NCI-H2081 treated with DMSO at 0.1 percent for 48 hours (cell line): ENCODE measurements at places on chromosomes 7 and 10.

GRCh38 chr10:48982584-48982983 lies 42.9 kb upstream of the LRRC18 start:
- no peak for DNase-seq

DNA sequence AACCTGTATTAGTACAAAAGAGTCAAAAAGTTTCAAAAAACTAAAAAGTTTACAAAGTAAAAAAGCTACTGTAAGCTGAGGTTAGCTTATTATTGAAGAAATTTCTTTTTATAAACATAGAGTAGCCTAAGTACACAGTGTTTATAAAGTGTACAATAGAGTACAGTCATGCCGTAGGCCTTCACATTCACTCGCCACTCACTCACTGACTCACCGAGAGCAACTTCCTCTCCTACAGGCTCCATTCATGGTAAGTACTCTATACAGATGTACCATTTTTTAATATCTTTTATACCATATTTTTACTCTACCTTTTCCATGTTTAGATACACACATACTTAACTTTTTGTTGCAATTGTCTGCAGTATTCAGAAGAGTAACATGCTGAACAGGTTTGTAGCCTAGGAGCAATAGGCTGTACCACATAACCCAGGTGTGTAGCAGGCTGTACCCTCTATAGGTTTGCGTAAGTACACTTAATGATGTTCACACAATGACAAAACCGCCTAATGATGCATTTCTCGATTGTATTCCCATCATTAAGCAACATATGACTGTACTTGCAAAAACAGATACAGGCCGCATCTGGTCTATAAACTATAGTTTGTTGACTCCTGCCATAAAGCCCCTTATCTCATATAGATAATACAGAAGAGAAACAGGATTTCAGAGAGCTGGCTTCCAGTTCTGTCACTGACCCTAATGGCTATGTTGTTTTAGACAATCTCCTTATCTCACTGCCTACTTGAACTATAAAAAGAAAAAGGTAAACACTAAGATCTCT lies 438.8 kb downstream of the HTR7 start:
- DNase-seq = no peak

DNA sequence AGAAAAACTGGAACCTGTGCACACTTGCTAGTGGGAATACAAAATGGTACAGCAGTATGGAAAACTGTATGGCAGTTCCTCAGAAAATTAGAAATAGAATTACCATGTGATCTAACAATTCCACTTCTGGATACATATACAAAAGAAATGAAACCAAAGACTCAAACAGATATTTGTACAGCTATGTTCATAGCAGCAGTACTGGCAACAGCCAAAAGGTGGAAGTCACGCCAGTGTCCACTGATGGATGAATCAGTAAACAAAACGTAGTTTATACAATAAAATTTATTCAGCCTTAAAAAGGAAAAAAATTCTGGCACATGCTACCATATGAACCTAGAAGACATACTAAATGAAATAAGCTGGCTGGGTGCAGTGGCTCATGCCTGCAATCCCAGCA lies 23.0 kb downstream of the IDE start:
- DNase-seq = no peak

DNA sequence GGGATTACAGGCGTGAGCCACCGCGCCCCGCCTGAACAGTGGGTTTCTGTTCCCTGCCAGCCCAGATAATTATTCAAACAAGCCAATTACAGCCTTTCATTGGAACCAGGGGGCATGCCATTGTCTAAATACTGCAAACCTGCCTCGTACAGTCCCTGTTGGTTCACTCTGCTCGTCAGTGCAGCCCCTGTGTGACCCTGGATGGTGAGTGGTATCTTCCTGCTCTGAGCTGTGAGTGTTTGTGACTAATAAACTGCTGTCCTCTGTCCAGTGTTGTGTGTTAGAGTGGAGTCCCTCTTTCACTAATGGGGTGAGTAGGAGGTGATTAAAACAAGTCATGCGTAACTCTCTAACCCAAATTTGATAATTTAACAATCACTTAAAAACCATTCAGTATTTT lies 176.5 kb upstream of the FAM3C start:
- DNase-seq = no peak

DNA sequence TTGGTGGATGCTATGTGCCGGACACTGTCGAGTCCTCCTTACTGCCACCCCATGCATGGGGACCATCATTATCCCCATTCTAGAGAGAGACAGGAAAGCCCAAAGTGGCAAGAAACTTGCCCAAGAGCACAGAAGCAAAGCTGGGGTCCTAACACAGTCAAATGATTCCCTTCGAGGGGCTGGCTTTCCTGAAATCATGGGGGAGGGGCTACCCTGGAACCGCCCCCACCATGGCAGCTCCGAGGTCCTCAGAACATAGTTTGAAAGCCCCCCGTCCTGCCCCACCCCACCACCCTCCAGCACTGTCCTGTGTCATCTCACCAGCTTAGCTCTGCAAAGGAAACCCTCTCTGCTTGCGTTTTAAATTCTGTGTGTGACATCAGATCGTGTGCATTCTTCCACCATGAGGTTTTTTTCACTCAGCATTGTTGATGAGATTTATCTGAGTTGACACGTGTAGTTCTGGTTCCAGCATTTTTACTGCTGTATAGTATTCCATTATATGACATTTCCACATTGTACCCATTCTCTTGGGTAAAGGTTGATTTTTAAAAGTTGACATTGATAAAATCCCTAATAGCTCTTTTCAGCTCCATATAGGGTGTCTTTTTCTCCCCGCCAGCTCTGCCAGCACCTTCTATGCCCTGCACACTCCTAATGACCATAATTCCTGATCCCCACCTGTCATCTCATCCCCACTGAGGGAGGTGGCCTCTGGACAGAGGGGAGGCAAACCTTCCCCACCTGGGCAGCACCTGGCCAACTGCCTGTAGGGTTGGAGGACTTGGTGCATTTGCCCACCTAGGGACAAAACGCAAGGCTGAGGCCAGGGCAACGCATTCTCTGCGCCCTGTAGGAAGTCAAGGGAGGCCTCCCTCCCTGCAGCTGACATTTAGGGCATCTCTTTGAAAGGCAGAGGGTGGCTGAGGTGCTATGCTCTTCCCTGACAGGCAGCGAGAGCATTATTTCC lies 100.2 kb upstream of the GPR26 start:
- no peak for DNase-seq

- no peak for DNase-seq
Measured at GRCh38 chr7:43652364-43652763, 69.5 kb downstream of the STK17A start.

- DNase-seq = no peak
Measured at GRCh38 chr10:7572391-7572790, 94.4 kb downstream of the ITIH5 start.

DNA sequence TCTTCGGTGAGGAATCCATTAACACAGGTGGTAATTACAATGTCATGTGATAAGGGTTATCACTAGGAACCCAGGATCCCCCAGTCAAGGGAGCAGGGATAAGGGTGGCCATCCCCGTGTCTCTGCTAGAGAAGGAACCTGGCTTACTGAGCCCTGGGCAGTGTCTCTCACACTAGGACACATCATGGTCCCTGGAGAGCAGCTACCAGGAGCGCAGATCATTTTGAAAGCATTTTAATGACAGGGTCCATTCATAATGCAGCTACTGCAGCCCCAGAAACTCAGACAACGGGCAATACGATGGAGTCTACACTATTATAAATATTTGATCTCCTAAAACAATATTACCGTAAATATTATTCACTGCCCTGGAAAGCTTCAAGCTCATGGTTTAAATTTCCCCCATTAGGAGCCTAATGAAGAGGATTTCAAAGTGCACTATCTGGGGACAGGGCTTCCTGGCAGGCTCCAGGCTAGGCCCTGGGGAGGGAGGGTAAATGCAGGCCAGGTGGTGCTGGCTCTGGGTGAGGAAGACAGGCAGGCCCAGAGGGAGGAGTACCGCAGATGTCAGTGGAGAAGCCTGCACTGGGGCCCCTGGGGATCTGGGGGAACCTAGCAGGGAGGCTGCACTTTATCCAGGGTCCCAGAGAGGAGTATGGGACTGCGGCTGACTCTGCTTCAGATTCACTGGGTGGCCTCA lies 52.6 kb upstream of the LOXL4 start:
- DNase-seq = no peak

DNA sequence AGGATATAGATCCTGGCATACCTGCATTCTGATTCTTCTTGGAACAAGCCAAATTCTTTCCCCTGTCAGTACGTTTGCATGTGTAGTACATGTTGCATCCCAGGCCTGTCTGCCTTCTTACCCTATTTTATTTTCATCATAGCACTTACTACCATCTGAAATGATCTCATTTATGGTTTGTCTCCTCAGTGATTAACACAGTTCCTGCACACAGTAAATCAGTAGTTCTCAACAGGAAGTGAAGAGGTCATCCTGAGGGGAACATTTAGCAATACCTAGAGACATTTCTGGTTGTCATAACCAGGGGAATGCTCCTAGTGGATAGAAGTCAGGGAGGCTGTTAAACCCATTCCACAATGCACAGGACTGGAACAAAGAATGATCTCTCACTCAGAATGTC lies 38.2 kb upstream of the SLC26A4 start:
- DNase-seq = no peak

DNA sequence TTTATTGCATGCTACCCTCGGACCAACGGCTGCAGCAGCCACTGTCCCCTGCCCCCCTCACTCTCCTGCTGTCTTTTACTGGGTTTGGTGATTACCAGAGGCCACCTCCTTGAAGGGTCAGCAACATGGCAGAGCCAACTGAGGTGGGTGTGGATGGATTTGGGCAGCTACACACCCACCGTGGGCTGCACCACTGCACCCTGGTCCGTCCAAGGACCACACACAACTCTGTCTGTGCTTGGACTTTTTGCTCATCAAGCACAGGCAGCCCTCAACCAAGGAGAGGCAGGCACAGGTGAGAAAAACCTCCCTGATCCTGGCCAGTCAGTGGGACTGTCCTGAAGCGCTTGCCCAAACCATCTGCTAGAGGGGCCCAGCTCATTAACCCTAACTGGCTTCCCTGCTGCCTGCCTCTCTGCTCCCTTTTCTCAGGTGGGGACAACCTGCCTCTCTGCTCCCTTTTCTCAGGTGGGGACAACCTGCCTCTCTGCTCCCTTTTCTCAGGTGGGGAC lies 239.5 kb upstream of the PITRM1 start:
- DNase-seq = no peak

- no peak for DNase-seq
Measured at GRCh38 chr10:77637532-77638320, at the start of gene KCNMA1. Gene KCNMA1 (minus strand): TSS chr10:77637808.

- no peak for DNase-seq
Measured at GRCh38 chr7:134632937-134633540, 13.6 kb upstream of the BPGM start.

DNA sequence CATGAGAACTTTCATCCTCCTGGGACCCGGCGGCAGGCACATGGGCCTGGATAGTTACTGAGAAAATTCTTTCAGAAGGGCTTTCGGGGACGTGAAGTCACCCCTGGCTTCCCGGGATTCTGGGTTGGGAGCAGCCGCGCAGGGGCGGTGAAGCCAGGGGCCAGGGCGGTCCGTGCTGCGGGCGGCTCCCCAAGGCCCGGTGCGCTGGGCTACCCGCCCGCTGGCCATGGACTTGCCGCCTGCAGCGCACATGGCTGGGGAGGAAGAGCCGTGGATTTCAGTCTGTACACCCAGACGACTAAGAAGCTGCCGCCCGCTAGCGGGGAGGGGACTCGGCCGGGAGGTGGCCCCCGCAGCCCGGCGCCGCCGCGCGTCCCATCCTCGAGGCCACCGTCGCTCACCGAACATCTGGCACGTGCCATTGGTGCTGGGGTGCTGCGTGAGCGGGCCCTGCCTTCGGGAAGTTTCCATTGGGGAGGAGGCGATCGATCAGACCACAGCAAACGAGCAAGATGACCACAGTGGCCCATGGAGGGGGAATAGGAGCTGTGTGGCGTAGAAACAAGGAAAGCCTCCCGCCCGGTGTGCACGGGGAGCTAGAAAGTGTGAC lies 64.5 kb downstream of the TMEM209 start:
- no peak for DNase-seq

- DNase-seq = no peak
Measured at GRCh38 chr10:74035303-74035702, 37.4 kb downstream of the VCL start.
